ENCODE measurements at places on chromosomes 5 and 9. TPM values are rescaled to one million over a fixed set of nuclear protein-coding genes. Genes with fewer than 3 reads are reported as not detected.

Gene GPRIN1
- 0.46 TPM for polyA plus RNA-seq

Gene ANKDD1B
- 0.63 TPM for polyA plus RNA-seq

Gene ISL1
- polyA plus RNA-seq = not detected

DNA sequence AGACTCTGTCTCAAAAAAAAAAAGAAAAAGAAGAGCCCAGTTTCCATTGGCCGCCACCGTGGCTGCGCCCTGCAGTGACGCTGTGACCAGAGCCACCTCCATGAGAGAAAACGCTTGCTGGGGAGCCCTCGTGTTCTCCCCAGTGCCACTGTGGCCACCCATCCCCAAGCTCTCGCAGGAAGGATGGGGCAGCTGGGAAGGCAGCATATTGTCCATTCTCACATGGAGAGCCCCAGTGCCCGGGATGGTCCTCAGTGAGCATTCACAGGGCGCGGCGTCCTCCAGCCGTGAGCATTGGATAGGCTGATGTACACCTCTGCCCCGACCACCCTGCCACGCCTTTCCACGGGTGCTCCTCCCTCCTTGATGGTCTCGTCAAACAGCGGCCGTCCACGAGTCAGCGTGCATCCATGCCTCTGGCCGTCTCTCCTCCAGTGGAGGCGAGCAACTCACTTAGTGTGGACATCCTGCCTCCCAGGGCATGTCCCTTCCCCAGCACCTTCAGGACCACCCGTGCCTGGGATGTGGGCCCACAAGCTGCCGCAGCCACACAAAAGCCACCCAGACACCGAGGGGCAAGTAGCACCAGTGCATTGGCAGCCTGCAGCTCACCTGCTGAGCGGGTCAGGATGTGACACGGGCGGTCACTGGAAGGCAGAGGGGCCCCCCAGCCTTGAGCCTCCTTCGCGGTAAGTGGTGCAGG lies 23.4 kb upstream of the SLC6A19 start:
- H3K4me1 ChIP-seq = peaks cover 4% of the 10 kb centered on the region
- H3K27ac ChIP-seq = no peak overlapping the region
- peaks cover under 1% of the 10 kb centered on the region for H3K27me3 ChIP-seq
- no peak for DNase-seq
- no peaks in the 10 kb centered on the region for H3K36me3 ChIP-seq
- no peak overlapping the region for H3K4me3 ChIP-seq

DNA sequence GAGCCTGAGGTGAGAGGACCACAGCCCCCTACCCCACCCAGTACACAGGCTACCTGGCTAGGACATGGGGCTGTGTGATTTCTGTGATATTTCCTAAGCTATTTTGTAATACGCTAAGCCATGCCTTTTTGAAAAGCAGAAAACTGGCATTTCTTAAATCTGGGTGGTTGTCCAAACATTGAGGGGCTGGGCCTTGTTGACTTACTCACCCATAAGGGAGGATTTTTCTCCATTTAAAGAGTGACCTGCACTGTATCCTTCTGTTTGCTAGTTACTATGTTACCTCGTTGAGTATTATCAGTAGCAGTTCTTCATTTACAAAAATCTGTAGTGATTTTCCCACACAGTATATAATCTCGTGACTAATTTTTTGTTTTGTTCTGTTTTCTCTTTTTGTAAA lies 117.5 kb upstream of the OTULINL start:
- H3K4me3 ChIP-seq = no peak overlapping the region
- no peak for DNase-seq
- H3K36me3 ChIP-seq = peaks cover 32% of the 10 kb centered on the region
- peaks cover 4% of the 10 kb centered on the region for H3K27me3 ChIP-seq
- no peak overlapping the region for H3K27ac ChIP-seq

DNA sequence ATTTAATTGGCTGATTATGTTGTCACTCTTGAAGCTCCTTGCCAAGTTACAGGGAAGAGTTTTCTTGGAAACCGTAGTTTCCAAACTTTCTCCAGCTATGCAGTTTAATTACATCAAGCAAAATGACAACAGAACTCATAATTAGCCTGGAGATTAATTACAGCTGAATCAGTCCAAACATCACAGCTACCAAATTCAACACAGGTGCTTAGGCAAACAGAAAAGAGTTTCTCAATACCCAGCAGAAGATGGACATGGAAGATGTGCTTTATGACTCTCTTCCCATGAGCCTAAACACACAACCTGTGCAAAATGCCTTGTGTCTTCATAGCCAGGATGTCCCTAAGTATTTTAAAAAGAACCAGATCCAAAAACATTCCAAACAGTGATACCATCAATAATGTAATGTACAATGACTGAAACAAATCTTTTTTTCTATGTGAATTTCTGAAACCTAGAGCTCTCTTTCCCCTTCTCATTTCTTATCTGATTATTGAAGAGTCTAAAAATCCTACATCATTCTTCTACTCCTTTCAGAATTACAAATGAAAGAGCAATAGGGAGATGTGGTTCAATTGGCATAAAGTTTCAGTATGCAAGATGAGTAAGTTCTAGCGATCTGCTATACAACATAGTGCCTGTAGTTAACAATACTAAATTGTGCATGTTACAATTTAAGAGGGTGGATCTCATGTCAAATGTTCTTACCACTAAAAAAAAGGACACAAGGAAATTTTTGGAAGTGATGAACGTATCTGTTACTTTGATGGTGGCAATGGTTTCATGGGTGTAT lies 124.3 kb downstream of the RASEF start:
- no peak for DNase-seq
- no peaks in the 10 kb centered on the region for H3K36me3 ChIP-seq
- no peaks in the 10 kb centered on the region for H3K4me1 ChIP-seq
- H3K4me3 ChIP-seq = no peak overlapping the region
- H3K27ac ChIP-seq = no peak overlapping the region

DNA sequence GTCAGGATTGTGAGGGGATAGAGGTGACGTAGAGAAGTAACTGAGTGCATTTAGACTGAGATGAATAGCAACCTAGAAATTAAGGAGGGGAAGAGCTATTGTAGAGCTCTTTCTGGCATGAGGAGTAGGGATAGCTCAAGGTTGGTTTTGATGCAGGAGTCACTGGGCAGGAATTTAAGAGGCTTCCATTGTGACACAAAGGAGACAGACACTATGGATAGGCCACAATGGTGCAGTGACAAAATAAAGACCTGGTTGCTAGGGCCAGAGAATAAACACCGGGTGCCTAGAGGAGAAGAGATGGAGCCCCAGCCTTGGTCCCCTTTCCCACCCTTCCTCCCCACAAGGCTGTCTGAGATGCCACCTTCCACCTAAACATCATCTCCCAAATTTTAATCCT lies at the start of gene SPZ1:
SPZ1 (plus strand) TSS at position 301 of the 400 bp plus-strand sequence. CDS start 214 bp downstream, outside the sequence.
- no peak within 1 kb of the TSS for H3K27ac ChIP-seq
- H3K4me3 ChIP-seq = no peak within 1 kb of the TSS
- no peaks in the 10 kb centered on the region for H3K4me1 ChIP-seq

DNA sequence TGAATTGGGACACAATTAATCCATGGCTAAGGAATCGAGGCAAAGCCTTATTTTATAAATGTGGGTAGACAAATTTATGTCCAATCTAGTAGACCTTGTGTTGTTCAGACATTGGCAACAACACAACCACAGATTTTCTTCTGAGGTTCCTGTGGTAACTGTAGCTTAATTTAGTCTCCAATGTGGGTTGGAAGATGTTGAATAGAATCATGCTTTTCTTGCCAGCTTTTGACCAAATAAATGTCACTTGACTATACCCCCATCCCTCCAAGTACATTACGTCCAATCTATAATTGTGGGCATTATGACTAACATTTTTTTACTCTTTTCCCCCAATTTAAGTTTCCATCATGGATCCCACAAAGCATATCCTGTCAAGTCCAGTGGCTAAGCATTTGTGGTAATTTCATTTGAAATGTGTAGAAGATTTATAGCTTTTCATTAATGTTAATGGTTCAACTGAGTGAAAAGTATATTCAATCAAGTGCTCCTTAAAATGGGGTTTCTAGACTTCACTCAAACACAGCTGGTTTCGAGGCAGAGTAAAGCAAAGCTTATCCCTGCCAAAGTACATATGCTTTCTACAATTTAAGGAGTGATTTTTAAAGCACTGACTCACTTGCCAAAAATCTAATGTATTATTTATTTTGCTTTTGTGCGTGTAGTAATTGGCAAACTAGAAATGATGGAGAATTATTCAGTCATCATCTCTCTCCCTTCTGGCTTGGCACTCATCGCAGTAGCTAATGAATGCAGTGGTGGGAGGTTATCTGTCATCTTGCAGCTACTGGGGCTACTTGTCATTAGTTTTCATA lies 141.8 kb downstream of the FAM174A start:
- no peak overlapping the region for H3K27ac ChIP-seq
- no peak overlapping the region for H3K4me3 ChIP-seq
- peaks cover 2% of the 10 kb centered on the region for H3K27me3 ChIP-seq
- peaks cover 3% of the 10 kb centered on the region for H3K36me3 ChIP-seq
- DNase-seq = no peak

DNA sequence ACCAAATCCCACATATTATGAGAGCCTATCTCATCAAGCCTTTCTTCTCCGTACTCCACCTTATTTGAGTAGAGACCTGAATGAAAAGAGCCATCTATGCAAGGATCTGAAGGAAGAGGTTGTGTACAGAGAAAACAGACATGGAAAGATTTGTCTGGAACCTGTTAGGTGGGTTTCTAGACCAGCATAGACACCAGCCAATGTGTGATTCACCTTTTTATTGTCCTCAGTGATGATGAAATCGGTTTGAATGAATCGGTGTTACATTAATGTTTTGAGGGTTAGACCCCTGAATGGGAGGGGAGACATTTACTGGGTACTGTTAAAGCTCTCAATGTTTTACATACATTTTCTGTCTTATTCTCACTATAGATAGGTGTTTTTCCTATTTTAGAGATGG lies 223.6 kb downstream of the NMUR2 start:
- DNase-seq = no peak
- no peaks in the 10 kb centered on the region for H3K4me1 ChIP-seq
- H3K4me3 ChIP-seq = no peak overlapping the region

GRCh38 chr9:4092793-4093709 lies 206.8 kb downstream of the GLIS3 start:
- H3K4me3 ChIP-seq = no peak overlapping the region
- H3K27ac ChIP-seq = no peak overlapping the region
- no peaks in the 10 kb centered on the region for H3K4me1 ChIP-seq
- no peak for DNase-seq

- H3K4me1 ChIP-seq = peaks cover 90% of the 10 kb centered on the region
- H3K36me3 ChIP-seq = no peaks in the 10 kb centered on the region
- DNase-seq = no peak
- H3K27me3 ChIP-seq = no peaks in the 10 kb centered on the region
These were observed 7.6 kb downstream of the MAP3K1 start for GRCh38 chr5:56822981-56823380.

DNA sequence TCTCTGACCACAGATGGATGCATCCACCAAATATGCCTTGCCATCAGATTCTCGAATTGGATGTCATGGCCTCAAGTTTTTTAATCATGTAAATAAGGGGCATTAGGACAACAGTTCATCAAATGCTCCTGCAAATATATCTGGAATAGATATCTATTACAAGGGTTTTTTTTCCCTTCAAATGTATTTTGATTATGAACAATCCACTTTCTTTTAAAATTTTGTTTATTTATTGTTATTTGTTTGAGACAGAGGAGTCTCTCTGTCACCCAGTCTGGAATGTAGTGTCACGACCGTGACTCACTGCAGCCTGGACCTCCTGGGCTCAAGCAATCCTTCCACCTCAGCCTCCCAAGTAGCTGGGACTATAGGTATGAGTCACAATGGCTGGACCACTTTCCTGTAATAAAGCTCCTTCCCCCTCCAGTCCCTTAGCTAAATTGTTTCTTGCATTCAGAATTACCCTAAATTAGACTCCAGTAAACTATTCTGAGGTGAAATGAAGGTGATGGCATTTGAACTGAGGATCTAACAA lies 1412.1 kb downstream of the EFNA5 start:
- no peaks in the 10 kb centered on the region for H3K27me3 ChIP-seq
- H3K4me3 ChIP-seq = no peak overlapping the region
- H3K36me3 ChIP-seq = no peaks in the 10 kb centered on the region
- H3K27ac ChIP-seq = no peak overlapping the region
- no peak for DNase-seq
- H3K4me1 ChIP-seq = no peaks in the 10 kb centered on the region

GRCh38 chr9:92970467-92970923 lies 23.2 kb downstream of the FGD3 start:
- H3K4me3 ChIP-seq = peak overlapping the region; percentile 99
- H3K27ac ChIP-seq = peak overlapping the region; percentile 94
- peaks cover 2% of the 10 kb centered on the region for H3K27me3 ChIP-seq
- peaks cover 15% of the 10 kb centered on the region for H3K36me3 ChIP-seq

- H3K4me1 ChIP-seq = no peaks in the 10 kb centered on the region
- peaks cover 3% of the 10 kb centered on the region for H3K27me3 ChIP-seq
- H3K36me3 ChIP-seq = peaks cover 4% of the 10 kb centered on the region
- H3K4me3 ChIP-seq = no peak overlapping the region
- H3K27ac ChIP-seq = no peak overlapping the region
These were observed 4.4 kb upstream of the ELAVL2 start for GRCh38 chr9:23830476-23830805.

GRCh38 chr9:19568946-19569345 lies 160.1 kb downstream of the ACER2 start:
- DNase-seq = no peak
- no peak overlapping the region for H3K27ac ChIP-seq
- no peaks in the 10 kb centered on the region for H3K4me1 ChIP-seq
- H3K27me3 ChIP-seq = peaks cover 2% of the 10 kb centered on the region
- no peaks in the 10 kb centered on the region for H3K36me3 ChIP-seq

DNA sequence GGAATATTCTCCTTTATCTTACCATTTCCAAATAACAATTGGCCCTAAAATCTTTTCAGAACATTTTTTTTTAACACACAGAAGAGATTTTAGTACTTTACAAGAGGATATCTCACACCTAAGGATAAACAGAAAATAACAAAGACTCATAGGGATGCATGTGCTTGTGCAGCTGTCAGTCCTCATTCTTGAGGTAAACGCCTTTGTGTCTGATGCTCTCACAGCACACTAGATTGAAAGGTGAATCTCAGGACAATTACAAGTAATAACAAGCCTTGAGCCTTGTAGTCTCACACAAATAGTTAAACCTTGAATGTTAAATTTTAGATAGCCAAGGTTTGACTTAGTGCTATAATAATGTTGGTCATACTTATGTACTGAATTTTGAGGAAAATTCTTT lies 439.2 kb downstream of the PTPRD start:
- H3K27ac ChIP-seq = no peak overlapping the region
- no peak overlapping the region for H3K4me3 ChIP-seq
- H3K4me1 ChIP-seq = no peaks in the 10 kb centered on the region
- H3K27me3 ChIP-seq = no peaks in the 10 kb centered on the region
- H3K36me3 ChIP-seq = no peaks in the 10 kb centered on the region
- DNase-seq = no peak

- no peaks in the 10 kb centered on the region for H3K4me1 ChIP-seq
- no peak overlapping the region for H3K27ac ChIP-seq
- peaks cover 28% of the 10 kb centered on the region for H3K36me3 ChIP-seq
- no peak overlapping the region for H3K4me3 ChIP-seq
These were observed 23.5 kb upstream of the EIF4EBP3 start for GRCh38 chr5:140524003-140524402.

DNA sequence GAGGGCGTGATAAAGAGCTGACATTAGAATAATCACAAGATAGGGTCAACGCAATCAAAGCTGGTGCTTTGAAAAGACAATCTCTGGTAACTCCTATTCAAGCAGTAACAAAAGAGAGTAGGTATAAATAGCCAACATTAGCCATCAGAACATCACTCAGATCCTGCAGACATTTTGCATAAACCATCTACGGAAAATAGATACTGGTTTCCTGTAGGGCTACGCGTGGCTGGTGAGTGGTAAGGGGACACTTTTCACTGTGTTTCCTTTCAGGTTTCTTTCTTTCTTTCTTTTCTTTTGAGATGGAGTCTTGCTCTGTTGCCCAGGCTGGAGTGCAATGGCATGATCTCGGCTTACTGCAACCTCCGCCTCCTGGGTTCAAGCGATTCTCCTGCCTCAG lies 22.3 kb downstream of the TTF1 start:
- H3K4me3 ChIP-seq = no peak overlapping the region
- H3K36me3 ChIP-seq = peaks cover 11% of the 10 kb centered on the region
- H3K4me1 ChIP-seq = peaks cover 24% of the 10 kb centered on the region
- H3K27ac ChIP-seq = peak overlapping the region; percentile 8
